ENCODE measurements at places on chromosomes 16 and 17.

- DNase-seq: no peak
Observed at GRCh38 chr16:64977206-64977920, 144.5 kb downstream of the CDH11 start.

DNA sequence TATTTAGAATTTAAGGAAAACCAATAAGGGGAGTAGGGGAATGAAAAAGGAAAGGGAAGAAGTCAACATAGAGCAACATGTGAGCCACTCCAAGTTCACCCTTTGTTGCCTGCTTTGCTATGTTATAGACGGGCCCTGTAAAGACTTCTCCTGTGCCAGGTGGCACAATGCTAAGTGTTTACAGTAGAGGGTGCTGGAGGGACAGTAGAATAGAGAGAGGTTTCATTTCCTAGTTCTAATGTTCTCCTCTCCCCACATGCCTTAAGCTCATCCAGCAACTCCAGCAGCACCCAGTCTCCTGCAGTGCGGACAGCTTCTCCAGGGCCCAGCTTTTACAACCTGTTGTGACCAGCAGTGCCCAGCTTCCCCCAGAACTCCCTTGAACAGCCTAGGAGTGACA is 468.0 kb downstream of the HS3ST3B1 start:
- DNase-seq: no peak

DNA sequence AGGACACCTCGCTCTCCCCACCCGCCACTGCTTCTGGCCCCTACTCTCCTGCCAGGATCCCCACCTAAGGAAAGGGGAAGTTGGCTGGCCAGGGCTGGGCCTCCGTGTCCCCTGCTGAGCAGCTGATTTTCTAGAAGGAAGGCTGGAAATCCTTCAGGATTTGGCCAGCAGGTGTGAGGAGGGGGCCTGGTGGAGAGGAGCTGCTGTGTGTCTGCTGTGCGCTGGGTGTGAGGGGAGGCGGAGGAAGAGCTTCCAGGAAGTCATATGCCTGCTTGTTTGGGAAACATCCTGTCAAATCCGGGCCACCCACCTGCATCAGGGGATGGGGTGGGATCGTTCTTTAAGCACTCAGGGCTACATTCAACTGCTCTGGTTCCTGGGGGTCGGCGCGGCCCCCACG is 28.6 kb downstream of the TPSG1 start:
- no peak for DNase-seq

DNA sequence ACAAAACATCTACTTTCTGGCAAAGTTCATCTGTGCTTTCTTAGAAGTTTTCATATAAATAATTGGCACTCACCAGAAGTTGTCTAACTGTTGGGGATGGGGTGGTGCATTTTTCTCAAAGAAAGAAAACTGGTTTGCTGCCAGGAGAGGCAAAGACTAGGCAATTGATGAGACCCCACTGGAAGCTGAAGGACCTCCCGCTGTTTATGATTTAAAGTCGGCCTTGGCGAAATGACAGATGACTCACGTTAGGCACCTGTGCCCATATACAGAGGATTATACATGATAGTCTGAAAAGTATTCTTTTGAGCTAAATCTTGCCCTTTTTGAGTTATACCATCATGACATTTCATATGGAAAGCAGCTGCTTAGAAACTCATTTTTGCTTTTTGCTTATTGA is 193.0 kb upstream of the ZFHX3 start:
- DNase-seq: no peak

DNA sequence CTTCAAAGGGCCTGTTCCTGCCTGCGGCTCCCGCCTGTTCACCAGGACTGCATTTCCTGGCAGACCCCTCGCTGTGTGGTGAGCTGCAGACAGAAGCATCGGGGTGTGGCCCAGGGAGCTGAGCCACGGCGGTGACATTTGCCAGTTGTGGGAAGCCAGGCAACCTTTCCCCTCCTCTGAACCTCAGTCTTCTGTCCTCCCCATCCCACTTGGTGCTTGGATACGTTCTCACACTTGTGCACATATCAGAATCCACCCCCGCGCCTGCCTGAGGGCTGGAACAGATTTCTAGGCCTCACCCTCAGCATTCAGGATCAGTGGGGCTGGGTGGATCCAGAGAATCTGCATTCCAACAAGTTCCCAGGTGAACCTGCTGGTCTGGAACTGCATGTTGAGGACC is 63.5 kb downstream of the CRISPLD2 start:
- no peak for DNase-seq

- no peak for DNase-seq
Observed at GRCh38 chr16:88922114-88922825, 54.7 kb downstream of the CBFA2T3 start.

GRCh38 chr17:77513045-77513444 is 372.3 kb downstream of the SEC14L1 start:
- DNase-seq: no peak

DNA sequence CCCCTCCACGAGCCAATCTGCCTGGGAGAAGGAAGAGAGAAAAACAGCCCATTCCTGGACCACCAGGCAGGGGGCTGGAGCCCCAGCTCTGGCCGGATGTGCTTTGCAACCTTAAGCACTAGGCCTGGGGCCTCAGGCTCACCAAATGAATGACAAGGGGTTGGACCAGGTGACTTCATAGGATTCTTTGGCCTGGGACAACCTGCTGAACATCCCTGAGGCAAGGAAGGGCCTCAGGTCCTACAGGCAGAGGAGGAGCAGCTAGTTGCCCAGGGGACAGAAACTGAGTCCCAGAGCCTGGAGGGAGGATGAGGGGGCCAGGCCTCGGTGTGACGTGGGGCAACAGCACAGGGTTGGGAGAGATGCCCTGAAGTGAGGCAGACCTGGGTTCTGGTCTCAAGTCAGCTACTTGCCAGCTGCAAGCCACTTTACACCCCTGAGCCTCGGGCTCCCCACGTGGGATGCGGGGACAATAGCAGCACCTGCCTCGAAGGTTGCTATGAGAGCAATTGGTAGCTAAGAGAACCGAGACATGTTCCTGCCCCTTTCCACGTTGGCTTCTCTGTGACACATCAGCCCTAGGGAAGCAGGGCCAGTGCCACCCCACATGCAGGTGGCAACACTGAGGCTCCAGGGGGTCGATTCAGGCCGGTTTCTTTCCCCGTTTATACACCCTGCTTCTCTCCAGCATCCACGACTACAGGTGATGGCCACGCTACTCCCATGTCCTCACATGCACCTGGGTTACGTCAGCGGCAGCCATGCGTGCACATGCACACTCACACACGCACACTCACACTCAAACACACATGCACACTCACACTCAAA is 42.6 kb downstream of the CFAP20 start:
- no peak for DNase-seq

DNA sequence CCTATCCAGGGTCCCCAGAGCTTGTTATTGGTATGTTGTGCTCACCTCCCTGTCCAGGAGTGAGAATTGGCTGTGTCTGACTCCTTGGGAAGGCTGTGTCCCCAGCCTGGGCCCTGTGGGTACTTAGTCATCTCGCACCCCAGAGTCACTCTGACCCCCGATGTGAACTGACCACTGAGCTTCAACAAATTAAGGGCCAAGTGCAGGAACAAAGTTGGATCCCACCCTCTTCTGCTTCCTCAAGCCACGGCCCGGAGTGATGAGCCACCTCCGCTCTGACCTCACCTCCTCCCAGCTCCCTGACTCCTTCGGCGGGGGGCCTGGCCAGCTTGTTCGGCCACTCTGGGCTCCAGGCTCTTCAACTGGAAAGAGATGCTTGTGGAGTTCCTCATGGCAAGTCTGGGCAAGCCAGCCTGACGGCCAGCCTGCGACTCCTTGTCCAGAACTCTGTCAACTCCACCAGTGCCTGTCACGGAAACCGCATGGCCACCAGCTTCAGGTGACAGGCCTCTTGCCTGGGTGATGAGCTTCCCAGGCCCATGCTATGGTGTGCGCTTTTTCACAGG is 22.3 kb upstream of the MPRIP start:
- no peak for DNase-seq

Measured in SW480 (cell line).